Fibroblast of gingiva (primary cell): ENCODE measurements at places on chromosomes 13 and 19.

- DNase-seq = peak; percentile 49
Observed at GRCh38 chr19:9586764-9587163, 2.5 kb upstream of the ZNF121 start.

DNA sequence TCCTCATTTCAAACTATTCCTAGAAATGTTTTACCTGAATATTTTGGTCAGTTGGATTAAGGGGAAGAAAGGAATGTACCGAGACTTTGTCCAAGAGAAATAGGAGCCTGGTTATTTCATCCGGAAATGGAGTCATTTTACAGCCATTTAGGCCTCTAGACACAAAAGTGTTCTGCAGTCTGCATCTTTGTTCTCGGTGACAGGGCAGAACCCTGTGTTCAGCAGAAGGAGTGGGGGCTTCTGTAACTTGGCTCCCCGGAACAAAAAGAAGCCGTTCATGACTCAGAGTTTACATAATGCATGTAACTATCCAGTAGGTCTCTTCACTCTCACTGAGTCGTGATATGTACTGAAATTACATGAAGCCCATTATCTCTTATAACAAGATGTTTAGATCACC lies 21.6 kb upstream of the FNDC3A start:
- DNase-seq = peak; percentile 26

GRCh38 chr19:40223135-40223822 lies 3.2 kb downstream of the CCNP start:
- no peak for DNase-seq

DNA sequence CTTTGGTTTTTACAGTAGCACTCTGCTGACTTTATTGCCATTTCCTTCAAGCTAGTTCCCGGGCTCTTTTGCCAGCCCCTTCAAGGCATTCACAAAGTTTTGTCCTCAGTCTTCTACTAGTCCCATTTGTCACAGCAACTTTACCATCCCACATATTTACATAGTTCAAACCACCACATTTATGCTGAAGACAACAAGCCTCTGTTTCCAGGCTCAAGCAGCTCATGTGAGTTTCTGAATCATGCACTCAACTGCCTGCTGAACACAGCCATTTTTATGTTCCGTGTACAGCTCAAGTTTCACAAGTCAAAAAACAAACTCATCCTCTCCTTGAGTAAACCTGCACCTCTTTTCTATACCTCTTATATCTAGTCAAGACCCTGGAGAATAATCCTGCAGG lies 977.0 kb upstream of the SLC10A2 start:
- no peak for DNase-seq

- DNase-seq = no peak
Observed at GRCh38 chr19:57078802-57079201, 41.0 kb upstream of the USP29 start.

GRCh38 chr13:69194130-69194529 lies 913.5 kb upstream of the ATXN8OS start:
- no peak for DNase-seq

- DNase-seq = no peak
Observed at GRCh38 chr19:28857967-28858366, 355.0 kb downstream of the UQCRFS1 start.

DNA sequence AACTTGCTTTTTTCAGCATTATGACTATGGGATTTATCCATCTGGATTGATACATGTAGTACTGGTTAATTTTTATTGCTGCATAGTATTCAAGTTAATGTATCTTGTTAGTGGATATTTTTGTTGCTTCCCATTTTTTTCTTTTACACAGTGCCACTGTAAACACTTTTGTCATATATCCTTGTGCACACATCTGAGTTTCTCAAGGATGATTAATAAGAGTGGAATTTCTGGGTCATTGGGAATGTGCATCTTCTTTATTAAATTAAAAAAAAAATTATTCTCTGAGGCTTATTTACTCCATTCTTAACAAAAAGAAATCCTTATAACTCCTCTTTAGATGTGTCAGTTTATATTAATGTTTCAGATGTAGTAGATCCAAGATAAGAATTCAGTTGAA lies 27.3 kb downstream of the B3GLCT start:
- no peak for DNase-seq
